ENCODE measurements at places on chromosomes 1 and 21. TPM values are rescaled to one million over a fixed set of nuclear protein-coding genes. Genes with fewer than 3 reads are reported as not detected.

The ELAVL4 gene
- not detected for total RNA-seq

The MXRA8 gene
- total RNA-seq = 4.9 TPM

The APCS gene
- not detected for total RNA-seq

The MTHFR gene
- 28.6 TPM for total RNA-seq

The NTNG1 gene
- total RNA-seq = not detected

The RRAGC gene
- total RNA-seq = 16.0 TPM

The S100A7 gene
- total RNA-seq = not detected

The LCE3E gene
- not detected for total RNA-seq

The CIART gene
- 2.6 TPM for total RNA-seq

The PPFIA4 gene
- total RNA-seq = 9.4 TPM

The COX20 gene
- 68.0 TPM for total RNA-seq

The PADI2 gene
- 0.84 TPM for total RNA-seq

The TLR5 gene
- total RNA-seq = 1.8 TPM

The TNFSF18 gene
- total RNA-seq = not detected

The ANXA9 gene
- 42.5 TPM for total RNA-seq

The STYXL2 gene
- not detected for total RNA-seq

The RABGGTB gene
- total RNA-seq = 88.6 TPM

The PGLYRP3 gene
- not detected for total RNA-seq

The S100B gene
- not detected for total RNA-seq

The CLCC1 gene
- 23.1 TPM for total RNA-seq

The LDLRAD1 gene
- not detected for total RNA-seq

The PRDM16 gene
- total RNA-seq = 5.3 TPM

The KISS1 gene
- 2.9 TPM for total RNA-seq

The SHISAL2A gene
- 3.2 TPM for total RNA-seq

The OR2T12 gene
- not detected for total RNA-seq

The DDR2 gene
- total RNA-seq = 0.65 TPM

The TRIM58 gene
- total RNA-seq = not detected

The URB2 gene
- 21.4 TPM for total RNA-seq

The RXRG gene
- total RNA-seq = not detected

The LAX1 gene
- not detected for total RNA-seq

The TMEM82 gene
- 2.7 TPM for total RNA-seq

The KRTAP21-2 gene
- total RNA-seq = not detected

The LAMB3 gene
- total RNA-seq = 112 TPM

The NCF2 gene
- total RNA-seq = 0.58 TPM

The GPR153 gene
- total RNA-seq = 3.2 TPM

The FAM131C gene
- 0.44 TPM for total RNA-seq

The OR10K1 gene
- not detected for total RNA-seq

The UFC1 gene
- 98.2 TPM for total RNA-seq

The FCRLB gene
- 0.29 TPM for total RNA-seq

The SYNJ1 gene
- total RNA-seq = 11.5 TPM

The F3 gene
- total RNA-seq = 21.7 TPM

The TPTE gene
- not detected for total RNA-seq

The CLDN17 gene
- not detected for total RNA-seq

The FCRL1 gene
- total RNA-seq = not detected

The GPR161 gene
- total RNA-seq = 38.2 TPM

The RAB42 gene
- 2.9 TPM for total RNA-seq

The COL16A1 gene
- total RNA-seq = 0.44 TPM

The DMBX1 gene
- total RNA-seq = not detected

The S100A7A gene
- total RNA-seq = not detected

The PRAMEF6 gene
- not detected for total RNA-seq

The CADM3 gene
- not detected for total RNA-seq

The FAM72B gene
- total RNA-seq = 0.27 TPM

The A3GALT2 gene
- total RNA-seq = not detected

The U2AF1 gene
- total RNA-seq = 64.8 TPM

The OR14K1 gene
- not detected for total RNA-seq

The EVA1C gene
- not detected for total RNA-seq

The SLC45A1 gene
- 0.44 TPM for total RNA-seq

The NCMAP gene
- 0.35 TPM for total RNA-seq

The ARHGAP30 gene
- not detected for total RNA-seq

All from Caco-2 (cell line).